Tibial nerve (tissue), 4 donors: ENCODE measurements at places on chromosomes 1 and 21.

DNA sequence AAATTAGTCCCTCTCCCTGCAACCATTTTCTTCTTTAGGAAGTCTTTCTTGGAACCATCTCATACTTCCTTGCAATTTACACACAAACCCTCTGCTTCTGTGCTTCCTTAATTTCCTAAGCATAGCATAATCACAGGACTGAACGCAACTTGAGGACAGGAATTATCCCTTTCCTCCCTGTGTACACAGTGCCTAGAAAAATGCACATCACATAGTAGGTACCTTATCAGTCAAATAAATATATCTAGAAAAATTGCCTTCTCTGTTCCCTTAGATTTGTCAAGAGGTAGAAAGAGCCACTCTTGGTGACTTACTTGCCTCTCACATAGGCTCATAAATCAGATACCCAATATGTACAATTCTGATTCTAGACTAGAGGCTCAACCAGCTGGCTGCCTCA lies 4.9 kb downstream of the ASPM start:
- no peak for DNase-seq

DNA sequence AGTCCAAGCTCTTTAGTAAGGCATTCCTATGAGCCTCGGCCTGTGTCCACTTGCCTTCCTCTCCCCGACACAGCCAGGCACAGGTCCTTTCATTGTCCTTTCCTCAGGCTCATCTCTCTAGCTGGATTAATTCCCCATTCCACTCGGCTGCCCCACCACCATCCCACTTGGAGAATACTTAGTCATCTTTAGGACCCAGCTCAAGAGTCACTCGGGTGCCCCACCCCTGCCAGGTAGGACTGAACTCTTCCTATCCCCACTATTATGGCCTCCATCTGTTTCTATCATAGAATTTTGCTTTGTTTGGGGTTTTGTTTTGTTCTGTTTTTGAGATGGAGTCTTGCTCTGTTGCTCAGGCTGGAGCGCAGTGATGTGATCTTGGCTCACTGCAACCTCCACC lies 45.9 kb upstream of the ATP2B4 start:
- DNase-seq = no peak

- no peak for DNase-seq
Measured at GRCh38 chr21:35423709-35424108, 374.6 kb upstream of the RUNX1 start.

- DNase-seq = no peak
Measured at GRCh38 chr1:213375002-213375401, 324.0 kb downstream of the RPS6KC1 start.

GRCh38 chr1:112666946-112667345 lies 7.5 kb upstream of the MOV10 start:
- no peak for DNase-seq

DNA sequence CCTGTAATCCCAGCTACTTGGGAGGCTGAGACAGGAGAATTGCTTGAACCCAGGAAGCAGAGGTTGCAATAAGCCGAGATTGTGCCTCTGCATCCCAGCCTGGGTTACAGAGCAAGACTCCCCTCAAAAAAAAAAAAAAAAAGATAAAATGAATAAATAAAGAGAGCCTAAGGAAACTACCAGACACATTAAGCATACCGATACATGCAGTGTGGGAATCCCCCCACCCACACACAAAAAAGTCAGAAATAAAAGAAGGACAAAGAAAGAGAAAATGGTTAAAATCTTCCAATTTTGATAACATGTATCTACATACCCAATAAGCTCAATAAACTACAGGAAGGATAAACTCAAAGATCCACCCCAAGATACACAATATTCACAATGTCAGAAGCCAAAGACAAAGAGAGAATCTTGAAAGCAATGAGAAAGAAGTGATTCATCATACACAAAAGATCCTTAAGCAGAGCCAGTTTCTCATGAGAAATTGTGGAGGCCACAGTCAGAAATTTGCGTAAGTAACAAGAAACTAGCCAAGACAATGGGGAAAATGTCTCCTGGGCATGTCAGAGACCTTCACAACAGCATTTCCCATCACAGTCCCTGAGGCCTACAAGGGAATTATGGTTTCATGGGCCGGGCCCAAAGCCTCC lies 1197.0 kb downstream of the AMY1C start:
- no peak for DNase-seq

DNA sequence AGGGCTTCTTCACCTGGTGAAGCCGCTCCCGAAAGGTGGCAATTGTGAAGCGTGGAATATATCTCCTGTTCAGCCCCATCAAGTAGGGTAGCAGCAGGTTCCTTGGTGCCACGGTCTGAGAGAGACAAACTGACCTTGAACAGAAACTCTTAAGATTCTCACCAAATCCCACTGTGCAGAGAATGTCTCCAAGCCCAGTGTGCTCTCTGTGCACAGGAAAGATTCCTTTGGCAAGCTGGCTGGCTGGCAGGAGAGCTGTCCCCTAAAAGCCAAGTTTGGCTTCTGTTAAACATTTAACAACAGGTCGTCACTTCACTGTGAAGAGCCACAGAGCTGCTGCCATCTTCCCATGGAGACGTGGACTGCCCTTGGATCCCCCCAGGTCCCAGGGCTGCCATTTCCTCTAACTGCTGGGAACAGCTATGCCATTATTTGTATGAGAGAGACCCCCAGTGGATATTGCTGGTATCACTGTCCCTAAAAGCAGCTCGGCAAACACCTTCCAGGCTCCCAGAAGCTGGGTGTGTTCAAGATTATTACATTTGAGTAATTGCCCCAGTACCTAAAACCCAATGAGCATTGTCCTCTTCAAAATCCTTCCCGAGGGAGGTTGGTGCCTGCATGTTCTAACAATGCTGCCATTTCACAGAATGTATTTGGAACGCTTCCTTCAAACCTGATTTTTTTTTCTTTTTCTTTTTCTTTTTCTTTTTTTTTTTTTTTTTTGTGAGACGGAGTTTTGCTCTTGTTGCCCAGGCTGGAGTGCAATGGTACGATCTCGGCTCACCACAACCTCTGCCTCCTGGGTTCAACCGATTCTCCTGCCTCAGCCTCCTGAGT lies 71.8 kb downstream of the CD58 start:
- DNase-seq = no peak

DNA sequence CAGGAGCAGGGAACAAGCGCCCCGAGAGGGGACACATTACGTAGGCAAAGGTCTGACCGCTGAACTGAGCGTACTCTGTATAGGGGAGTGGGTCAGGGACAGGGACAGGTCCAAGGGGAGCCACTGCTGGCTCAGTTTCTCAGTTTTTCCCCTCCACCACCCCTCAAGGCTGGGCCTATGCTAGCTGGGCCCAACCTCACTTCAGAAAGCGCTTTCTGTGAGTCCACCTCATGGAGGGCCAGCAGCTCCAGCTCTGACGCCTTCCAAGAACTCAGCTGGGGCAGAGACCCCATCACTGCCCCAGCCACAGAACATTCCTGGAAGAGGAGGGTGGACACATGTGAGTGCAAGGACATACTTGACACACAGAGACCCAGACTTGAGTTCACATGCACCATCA lies 242.0 kb downstream of the FOXD2 start:
- no peak for DNase-seq

- DNase-seq = no peak
Measured at GRCh38 chr1:1489861-1490260, 18.3 kb downstream of the ATAD3B start.

DNA sequence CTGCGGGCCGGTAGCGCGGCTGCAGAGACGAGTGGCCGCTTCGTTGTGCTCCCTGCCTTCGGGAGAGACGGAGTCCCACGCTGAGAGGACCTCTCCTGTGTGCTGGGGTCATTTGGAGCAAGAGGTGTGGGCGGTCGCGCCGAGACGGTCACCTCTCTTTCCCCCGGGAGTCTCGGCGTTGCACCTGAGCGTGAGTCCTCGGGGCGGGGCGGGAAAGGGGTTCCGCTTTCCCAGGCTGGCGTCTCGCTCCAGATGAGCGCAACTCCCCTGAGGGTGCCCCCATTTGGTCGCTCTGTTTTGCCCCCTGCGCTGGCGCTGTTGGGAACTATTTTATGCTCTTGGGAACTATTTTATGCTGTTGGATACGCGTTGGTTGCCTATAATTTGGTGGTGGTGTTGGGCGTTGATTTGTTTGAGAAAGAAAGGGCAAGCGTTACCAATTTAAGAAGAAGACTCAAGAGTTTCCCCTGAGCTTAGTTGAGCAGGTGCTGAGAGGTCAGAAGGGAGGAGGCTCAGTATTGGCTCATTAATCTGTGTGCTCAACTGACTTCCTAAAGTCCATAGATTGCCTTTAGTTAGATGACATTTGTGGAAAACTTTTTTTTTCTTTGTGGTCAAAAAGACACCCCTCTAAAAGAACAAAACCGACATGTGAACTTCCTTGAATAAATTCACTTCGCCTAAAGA lies 683 bp downstream of the LRRC8B start:
- DNase-seq = peak; percentile 15

DNA sequence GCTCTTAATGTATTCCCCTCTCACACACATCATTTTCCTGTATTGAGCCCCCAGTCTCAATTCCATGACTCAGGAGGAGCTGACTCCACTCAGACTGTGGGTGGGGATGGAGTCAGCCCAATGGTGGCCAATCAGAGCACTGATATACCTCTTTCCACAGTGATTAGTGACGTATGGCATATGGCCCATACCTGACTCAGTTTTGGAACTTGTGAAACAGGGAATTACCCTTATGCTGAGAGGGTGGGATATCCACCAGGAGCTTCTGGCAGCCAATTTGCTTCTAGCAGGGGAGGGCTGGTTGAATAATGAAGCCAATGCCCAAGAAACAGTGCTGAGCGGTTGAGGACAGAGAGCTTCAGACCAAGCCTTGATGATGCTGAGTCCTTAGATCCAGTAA lies 86.4 kb upstream of the SPATA6 start:
- no peak for DNase-seq

DNA sequence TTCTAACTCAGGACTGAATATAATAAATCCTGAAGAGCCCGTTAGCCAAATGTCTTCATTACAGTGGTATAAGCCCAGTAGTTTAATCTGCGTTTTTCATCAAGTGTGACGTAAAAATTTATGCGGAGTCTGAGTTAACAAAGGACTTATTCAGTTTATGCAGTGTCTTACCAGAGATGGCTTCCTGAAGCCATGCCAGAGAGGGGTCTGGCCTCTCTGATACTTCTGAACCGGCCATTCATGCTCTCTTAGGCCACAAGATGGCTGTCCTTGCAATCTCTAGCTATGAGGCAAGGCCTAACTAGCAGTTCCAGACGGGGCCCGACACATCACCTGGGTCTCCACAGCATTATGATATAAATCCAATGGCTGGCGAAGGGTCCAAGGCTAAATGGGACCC lies 101.4 kb downstream of the TEX35 start:
- DNase-seq = no peak

DNA sequence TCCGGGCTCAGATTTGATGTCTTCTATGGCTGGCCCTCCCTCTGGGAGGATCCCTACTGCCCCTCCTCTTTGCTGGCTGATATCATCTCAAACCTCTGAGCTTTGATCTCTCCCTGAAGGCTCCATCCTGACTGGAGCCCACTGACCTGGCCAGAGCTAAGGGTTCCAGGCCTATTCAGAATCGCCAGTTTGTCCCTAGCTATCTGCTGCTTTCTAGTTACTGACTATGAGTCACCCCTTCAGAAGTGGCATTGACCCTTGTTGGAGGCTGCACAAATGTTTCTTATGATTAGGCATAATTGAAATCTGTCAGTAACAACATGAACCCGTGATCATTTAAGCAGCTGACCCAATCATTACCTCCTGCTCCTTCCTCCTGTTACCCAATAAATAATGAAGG lies 87.1 kb downstream of the ABCA4 start:
- DNase-seq = no peak

GRCh38 chr1:198932351-198932991 lies 293.6 kb downstream of the PTPRC start:
- no peak for DNase-seq

DNA sequence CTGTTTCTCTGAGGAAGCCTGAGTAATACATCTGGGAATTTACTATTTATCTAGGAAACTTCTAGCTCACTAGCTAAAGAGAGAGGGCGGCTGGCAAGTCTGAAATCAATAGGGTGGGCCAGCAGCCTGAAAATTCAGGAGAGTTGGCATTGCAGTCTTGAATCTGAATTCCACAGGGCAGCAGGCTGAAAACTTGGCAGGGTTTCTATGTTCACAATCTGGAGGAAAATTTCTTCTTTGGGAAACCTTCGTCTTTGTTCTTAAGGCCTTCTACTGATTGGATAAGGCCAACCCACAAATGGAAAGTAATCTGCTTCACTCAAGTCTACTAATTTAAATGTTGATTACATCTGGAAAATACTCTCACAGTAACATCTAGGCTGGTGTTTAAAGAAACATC lies 101.0 kb upstream of the COG2 start:
- DNase-seq = no peak

DNA sequence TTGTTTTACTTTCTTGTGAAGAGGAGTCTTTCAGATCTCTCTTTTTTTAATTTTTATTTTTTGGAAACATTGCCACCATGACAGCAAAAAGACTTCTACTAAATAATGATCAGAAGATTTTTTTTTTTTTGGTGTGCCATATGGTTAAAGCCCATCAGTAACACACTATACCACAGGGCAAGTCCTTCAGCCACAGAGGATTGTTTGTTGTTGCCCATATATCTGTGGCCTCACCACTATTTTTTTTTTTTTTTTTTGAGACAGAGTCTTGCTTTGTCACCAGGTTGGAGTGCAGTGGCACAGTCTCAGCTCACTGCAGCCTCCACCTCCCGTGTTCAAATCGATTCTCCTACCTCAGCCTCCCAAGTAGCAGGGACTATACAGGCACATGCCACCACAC lies 29.2 kb downstream of the UAP1 start:
- DNase-seq = no peak

DNA sequence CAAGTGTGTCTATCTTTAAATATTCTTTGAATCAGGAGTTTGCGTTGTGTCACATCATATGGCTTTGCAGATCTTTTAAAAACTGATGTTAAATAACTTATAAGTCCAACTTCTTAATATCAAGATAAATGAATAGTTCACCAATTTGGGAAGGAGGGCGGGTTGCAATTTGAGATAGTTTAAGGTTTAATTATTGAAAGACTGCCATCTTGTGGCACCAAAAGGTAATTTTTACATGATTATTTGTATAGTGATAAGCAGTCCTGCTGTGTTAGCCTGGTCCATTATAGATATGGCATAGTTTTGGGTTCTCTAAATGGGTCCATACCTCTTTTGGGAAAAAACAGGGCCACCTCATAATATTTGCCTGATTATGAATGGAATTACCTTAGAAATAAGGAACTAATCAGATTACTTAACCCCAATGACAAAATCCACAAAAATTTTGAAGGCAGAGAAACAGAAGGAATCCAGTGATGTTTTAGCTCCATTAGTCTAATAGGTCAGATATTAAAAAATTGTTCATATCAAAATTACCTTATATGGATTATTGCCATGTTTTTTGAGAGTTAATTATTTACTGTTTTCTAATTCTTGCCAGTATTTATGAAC lies 64.3 kb downstream of the PRKAA2 start:
- no peak for DNase-seq

DNA sequence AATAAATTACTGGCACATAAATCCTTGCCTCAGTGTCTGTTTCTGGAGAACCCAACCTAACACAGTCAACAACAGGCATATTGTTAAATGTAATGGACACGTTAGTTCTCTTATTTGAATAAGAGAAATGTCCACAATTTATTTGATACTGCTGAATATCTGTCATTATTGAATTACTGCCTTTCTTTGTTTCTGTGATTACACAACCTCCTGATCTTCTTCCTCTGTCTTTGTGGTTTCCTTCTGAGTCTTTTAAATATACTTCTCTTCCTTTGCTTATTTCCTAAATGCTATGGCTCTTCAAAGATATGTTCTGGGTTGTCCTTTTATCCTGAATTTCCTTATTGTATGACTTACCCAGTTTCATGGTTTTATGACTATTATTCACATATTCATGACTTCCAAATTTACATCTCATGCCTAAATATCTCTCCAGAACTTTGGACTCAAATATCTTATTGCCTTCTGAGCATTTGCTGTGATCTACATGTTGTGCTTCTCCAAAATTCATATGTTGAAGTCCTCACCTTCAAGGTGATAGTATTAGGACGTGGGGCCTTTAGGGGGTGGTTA lies 39.9 kb downstream of the MSH4 start:
- DNase-seq = no peak
